H54 (cell line): ENCODE measurements at places on chromosomes 12 and 14.
A peak's percentile ranks its signal among the peaks of the same experiment; 100 is the strongest.

- DNase-seq = no peak
These were observed 107.6 kb upstream of the SFSWAP start for GRCh38 chr12:131603106-131603938.

DNA sequence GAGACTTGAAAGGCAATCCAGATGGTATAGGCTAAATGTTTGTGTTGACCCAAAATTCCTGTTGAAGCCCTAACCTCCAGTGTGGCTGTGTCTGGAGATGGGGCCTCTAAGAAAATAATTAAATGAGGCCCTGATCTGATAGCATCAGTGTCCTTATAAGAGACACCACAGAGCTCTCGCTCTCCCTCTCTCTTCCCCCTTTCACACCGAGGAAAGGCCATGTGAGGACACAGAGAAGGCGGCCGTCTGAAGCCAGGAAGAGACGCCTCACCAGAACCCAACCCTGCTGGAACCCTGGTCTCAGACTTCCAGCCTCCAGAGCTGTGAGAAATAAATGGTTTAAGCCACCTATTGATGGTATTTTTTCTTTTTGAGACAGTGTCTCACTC lies 87.5 kb downstream of the SCARB1 start:
- no peak for DNase-seq

DNA sequence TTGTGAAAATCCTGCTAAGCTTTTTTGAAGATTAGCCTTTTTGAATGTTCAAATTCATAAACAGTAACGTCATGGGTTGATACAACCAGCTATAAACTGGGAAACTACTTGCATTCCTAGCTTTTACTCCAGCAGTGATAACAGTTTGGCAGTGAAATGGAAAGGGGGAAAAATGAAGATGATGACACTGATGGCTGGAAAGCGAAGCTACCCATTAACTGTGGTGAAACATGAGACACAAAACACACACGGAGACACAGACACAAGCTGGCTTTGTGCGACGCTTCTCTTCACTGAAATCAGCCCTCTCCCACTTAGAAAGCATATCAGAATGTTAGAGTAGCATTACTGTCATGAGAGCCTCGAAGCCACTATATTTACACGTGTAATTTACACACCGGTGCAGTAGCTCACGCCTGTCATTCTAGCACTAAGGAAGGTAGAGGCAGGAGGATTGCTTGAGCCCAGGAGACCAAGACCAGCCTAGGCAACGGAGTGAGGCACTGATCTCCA lies 15.7 kb downstream of the VPS37B start:
- no peak for DNase-seq

- DNase-seq = no peak
These were observed 277.3 kb upstream of the ATP2B1 start for GRCh38 chr12:89985935-89986334.

DNA sequence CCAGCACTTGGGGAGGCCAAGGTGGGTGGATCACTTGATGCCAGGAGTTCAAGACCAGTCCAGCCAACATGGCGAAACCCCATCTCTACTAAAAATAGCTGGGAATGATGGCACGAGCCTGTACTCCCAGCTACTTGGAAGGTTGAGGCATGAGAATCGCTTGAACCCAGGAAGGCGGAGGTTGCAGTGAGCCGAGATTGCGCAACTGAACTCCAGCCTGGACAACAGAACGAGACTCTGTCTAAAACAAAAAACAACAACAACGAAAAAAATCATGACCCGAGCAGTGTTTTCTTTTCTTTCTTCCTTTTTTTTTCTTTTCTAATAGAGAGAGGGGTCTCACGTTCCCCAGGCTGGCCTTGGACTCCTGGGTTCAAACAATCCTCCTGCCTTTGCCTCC lies 3.5 kb upstream of the CSRNP2 start:
- DNase-seq = no peak

DNA sequence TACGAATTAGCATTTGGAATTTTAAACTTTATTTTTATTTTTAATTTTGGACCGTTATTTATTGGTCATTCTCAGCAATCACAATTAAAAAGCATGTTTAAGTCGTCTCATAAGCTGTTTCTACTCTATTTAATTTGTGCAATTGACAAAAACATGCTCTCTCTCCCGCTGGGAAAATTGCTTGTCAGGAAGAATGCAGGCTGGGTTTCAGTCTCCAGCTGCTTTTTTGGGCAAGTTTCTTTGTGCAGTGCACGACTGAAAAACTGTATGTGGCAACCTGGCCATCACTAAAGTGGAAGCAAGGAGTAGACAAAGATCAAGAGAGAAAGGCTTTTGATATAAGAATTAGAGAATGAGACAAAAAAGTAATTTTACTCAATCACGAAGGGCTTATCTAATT lies 941.5 kb upstream of the MDGA2 start:
- DNase-seq = no peak

DNA sequence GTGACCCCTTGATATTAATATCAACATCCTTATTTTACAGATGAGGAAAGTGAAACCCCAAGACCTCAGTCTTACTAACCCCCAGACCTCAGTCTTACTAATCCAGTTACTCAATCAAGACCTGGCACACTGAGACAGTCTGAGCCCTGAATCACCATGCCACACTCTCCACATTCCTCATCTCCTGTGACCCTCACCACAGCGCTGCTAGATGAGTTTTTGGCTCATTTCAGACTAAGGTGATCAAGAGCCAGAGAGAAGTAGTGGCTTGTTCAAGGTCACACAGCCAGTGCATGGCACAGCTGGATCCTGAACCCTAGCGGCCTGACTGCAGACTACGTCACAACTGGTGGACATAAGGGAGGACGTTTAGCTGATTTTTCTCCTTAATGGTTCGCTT lies 579.2 kb downstream of the BCL11B start:
- DNase-seq = no peak

- no peak for DNase-seq
These were observed 21.1 kb downstream of the ZNF84 start for GRCh38 chr12:133058203-133059113.

GRCh38 chr12:113862590-113863454 lies 103.3 kb downstream of the RBM19 start:
- peak; percentile 88 for DNase-seq

DNA sequence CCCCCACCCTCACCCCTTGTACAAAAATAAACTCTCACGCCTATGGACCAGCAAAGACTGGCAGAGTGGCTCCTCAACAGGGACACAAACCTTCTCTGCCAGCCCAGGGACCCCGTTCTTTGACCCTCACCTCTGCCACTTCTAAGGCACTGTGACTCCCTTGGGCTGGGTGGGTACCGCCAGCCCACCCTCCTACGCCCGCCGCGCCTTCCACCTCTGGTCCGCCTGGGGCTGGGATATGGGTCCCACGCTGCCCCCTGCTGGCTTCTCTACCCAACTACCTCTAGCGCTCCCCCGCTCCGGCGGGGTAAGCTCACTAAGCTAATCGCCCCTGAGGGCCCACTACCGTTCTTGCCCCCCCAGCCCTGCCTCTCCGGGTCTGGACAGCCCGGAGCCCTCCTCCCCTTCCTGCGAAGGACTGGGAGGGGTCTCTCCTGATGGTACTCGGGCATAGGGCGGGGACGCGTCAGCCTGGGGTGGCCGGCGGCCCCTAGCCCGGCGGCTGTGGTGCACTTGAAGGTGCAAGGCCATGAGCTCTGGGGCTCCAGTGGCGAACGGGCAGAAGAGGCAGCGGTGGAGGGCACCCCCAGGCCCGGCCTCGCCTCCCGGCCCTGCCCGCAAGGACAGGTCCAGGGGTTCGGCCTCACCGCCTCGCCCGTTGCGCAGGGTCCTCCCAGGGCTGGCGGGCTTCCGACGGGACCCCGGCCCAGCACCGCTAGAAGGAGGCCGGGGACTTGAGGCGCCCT lies 8.1 kb downstream of the ZNF219 start:
- no peak for DNase-seq

- peak; percentile 46 for DNase-seq
These were observed 31.1 kb downstream of the ZFYVE21 start for GRCh38 chr14:103746701-103747100.

DNA sequence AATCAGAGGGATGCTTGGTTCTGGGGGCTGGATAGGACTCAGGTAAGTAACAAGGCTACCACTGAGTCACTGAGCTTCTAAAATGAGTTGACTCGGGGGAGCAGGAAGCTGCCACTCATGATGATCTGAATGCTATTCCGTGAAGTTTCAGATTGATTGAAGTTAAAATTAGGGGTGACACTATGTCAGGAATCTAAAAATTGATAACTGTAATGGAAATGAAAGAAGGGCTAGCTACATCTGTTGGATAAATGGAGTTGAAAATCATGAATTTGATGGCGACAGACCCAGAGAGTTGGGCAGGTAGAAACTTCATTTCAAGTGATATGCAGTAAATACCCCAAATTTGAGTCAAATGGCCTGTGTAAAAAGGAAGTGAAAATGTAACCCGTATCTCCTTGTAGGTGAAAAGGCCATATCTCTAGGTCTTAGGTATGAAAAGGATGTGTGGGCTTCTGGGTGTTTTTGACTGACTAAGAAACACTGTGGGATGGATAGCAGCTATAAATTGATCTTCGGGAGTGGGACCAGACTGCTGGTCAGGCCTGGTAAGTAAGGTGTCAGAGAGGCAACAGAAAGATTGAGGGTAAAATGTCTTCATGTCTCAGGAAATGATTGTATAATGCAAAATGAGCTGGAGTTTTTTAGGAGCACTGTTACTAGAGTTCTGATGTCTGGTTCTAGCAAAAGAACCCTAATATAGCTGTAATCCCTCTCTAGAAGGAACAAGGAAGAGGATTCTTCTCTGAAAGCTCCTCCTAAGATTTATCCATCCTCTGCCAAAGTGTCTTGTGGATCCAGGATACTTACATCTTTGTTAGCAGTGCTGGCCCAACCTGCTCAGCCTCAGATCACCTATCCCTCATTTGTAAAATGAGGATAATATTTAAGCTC lies 57.3 kb downstream of the DAD1 start:
- DNase-seq = no peak

GRCh38 chr12:23757541-23757962 lies 191.9 kb downstream of the SOX5 start:
- no peak for DNase-seq

DNA sequence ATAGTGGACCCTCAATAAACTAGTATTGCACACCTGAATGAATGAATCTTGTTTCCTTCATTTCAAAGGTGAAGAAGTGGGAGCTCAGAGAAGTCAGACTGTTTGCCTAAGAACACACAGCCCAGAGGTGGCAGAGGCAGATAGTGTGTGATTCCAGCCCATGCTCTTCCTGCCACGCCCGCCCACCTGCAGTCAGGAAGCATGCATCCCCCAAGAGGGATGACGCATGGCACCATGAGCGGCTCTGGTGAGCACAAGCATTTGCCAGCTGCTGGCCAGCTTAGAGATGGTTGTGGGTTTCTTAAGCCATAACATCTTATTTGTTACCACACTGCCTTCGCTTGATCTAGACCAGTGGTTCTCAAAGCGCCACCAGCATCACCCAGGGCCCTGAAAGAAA lies 133.8 kb downstream of the RIMBP2 start:
- DNase-seq = no peak

GRCh38 chr12:124379379-124379937 lies 84.6 kb downstream of the RFLNA start:
- no peak for DNase-seq

GRCh38 chr14:54734966-54735365 lies 167.7 kb downstream of the GCH1 start:
- DNase-seq = no peak

DNA sequence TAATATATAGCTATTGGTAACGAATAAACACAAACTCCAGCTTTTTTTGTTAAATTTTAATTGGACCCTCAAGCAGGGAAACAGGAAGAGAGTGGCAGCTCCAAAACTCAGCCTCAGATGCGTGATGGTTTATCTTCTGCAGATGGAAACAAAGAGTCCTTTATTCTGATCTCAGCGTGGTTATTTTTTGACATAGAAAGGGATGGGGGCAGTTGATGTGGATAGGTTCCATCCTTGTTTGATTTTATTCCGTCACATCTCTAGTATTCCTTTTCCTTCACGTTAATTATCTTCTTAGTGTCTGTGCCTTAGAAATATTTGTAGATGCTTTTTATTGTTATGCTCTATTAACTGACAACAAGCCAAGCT lies 447.6 kb upstream of the SEL1L start:
- DNase-seq = no peak

DNA sequence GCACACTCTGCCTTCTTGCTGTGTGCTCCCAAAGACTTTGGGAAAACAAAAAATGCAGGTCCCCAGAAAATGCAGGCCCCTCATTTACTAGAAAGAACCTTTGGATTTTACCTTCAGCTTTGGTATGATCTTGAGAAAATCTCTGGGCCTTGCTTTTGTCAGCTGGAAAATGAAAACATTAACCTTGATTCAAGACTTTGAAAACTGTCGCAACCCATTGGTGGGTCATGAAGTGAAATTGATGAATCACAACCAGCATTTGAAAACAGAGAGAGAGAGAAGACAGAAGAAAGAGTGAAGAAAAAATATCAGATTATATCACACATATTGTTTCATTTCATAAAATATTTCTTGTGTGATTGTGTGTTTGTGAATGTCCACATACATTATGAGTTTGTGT lies 322.5 kb downstream of the ZFP36L1 start:
- no peak for DNase-seq

DNA sequence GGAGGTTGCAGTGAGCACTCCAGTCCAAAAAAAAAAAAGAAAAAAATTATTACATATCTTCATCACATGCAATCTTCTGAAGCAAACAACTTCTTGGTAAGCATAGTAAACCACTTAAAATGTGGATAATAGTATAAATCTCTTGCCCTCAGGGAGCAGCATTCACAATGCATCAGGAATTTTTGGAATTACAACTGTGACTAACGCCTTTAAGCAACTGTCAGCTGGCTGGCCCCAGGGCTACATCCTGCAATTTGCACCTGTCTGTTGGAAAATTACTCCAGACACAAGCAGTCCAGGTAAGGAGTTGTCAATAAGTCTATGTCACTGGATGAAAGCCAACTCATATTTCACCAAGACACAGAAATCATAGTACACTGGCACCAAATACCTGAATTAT lies 5.5 kb upstream of the SLC7A7 start:
- DNase-seq = no peak

GRCh38 chr12:57162553-57163125 lies 15.2 kb upstream of the LRP1-AS start:
- DNase-seq = no peak

DNA sequence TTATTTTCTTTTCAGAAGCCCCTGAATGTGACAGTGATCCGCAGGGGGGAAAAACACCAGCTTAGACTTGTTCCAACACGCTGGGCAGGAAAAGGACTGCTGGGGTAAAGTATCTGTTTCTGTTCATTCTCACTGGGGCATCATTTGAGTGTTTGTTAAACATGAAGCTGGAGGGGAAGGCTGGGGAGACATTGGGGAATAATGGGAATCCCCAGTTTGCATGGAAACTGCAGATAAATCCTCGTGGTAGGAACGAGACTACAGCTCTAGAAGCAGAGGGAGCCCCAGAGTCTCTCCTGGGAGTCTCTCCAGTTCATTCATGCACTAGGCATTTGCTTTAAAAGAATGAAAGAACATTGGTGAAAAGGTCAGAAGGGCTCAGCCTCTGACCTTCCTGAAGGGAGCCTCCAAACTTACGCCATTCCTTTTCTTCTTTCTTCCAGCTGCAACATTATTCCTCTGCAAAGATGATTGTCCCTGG lies 2.5 kb upstream of the CFAP251 start:
- no peak for DNase-seq
